ENCODE measurements at places on chromosomes 4 and X.

GRCh38 chr4:188008377-188008776 lies 12.8 kb downstream of the ZFP42 start:
- no peak for DNase-seq

DNA sequence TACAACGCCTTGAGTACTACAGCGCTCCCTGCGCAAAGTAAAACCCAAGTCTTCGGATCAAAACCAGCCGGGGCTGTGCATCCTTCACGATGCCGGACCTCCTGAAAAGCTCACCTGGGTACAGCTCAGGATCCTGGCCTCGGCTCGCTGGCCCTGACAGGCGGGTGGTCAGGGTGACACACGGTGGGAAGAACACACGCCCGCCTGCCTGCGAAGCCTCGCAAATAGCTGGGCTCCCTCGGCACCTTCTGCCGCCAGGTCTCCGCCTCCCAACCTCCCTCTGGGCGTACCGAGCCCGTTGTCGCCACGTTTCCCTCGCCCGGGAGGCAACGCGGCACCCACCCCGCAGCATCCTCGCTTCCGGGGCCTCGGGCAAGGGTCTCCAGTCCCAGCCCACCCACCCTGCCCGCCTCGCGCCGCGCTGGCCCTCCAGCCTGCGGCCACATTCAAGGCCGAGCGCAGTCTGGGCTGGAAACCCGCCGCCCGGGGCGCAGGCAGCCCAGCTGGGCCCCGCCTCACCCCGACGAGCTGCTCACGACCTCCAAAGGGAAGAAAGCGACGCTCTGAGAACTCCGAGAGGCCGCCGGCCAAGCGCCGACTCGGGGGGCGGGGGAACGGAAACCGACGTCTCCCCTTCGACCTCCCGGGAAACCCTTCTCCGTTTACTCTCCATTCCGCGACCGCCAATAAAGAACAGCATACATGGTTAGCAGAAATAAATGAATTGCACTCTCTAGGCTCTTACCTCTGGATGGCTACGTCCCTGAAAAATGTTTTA lies 511 bp downstream of the PPM1K start:
- DNase-seq, result peak; percentile 82

DNA sequence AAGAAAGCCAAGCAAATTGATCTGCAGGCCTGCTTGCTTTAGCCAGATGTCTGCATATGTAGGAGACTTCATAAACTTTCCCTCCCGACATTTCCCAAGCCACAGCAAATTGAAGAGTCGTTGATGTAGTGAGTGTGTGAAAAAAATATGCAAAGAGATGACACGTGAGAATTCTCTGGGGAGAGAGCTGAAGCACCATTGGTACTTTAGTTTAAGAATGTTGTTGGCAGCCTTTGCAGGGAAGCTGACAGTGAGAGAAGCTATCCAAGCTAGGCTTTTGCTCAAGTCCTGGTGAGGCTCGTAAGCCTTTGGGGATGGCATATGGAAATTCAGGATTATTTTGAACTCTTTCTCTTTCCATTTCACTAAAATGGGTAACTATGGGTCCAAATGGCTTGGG lies 87.5 kb downstream of the GLRA2 start:
- DNase-seq, result no peak

- no peak for DNase-seq
Observed at GRCh38 chr4:83307920-83308319, 23.3 kb upstream of the COQ2 start.

DNA sequence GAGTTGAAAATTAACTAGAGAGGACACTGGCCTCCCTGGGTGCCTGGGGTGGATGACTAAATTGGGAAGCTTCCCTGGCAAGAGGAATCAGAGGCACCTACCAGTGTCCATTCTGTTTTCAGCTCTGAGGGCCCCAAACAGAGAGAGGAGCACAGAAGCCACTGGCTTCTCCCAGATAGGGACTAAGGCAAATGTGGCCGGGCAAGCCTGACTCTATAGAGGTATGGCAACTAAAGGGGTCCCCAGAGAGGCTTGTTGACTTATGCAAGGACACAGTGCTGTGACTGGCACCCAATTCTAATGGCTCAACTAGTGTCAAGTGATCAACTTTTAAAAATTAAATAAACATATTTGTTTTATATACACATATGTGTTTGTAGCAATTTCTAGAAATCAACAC lies 17.2 kb downstream of the TRPC3 start:
- no peak for DNase-seq

GRCh38 chrX:121457096-121457495 lies 409.7 kb downstream of the GLUD2 start:
- DNase-seq, result no peak

DNA sequence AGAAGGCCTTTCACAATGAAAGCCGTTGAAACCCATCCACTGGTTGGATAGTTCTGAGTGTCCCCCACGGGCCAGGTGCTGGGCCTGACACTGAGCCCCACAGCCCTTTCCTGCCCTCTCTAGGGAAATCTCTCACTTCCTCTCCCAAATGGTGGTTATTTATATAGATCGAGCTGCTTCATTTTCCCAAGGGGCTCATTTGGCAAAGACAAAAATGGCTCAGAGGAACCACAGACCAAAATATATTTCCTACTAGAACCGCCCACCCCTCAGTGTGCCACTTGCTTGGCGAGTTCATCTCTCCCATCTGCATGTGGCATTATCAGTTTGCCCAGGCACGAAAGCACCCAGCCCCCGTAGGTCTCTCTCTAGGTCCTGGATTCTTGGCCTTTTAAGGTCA lies 53.3 kb upstream of the STIM2 start:
- no peak for DNase-seq

DNA sequence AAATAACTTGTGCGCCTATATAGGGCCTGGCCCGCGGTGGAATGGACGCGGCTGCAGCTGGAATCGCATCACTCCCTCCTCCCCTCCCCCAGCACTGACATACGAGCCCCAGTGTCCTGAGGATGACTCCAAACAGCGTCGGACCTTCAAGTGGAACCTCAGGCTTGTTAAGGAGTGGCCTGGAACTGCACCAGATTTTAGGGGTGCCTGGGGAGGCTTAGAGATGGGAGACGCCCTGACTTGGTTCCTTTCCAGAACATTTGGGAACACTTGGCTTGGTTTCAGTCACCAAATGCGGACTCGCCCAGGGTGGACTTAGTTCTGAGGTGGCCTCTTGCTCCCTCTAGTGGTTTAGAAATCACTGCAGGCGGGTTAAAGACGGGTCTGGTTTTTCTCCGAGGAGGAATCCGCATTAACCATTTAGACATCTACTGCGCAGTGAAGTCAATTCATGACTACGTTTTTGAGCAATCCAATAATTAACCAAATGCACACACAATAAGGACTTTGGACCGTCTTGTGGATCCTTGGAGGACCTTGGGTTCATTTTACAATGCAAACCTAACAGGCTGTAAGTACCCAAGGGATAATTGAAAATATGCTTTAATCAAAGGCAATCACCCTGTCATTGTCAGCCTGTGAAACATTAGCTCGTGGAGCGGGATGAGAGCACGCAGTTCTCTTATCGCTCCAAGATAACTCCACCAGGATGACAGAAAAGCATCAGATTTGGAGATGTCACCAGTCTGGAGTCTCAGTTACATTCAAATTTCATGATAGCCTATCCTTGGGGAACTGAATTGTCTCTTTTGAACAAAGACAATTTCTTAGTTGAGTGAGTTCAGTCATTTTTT lies 11.2 kb upstream of the PDGFRA start:
- peak; percentile 90 for DNase-seq

- no peak for DNase-seq
Observed at GRCh38 chr4:69069085-69069484, 27.2 kb upstream of the UGT2B7 start.

DNA sequence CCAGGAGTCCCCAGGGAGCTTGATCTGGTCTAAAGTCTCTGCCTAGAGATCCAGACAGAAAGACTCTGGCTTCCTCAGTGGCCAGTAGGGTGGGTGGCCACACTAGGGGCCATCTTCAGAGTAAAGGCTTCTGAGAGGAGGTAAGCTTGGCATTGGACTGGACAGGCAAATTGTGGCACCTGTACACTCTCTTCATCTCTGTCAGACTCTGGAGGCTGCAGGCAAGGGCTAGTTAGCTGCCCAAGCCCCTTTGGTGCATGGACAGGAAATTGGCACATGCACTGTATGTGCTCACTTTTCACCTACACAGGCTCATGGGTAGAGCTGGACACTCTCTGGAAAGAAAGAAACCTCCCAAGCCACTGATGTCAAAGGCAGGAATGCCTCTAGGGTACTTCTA lies 142.8 kb downstream of the PJA1 start:
- no peak for DNase-seq

DNA sequence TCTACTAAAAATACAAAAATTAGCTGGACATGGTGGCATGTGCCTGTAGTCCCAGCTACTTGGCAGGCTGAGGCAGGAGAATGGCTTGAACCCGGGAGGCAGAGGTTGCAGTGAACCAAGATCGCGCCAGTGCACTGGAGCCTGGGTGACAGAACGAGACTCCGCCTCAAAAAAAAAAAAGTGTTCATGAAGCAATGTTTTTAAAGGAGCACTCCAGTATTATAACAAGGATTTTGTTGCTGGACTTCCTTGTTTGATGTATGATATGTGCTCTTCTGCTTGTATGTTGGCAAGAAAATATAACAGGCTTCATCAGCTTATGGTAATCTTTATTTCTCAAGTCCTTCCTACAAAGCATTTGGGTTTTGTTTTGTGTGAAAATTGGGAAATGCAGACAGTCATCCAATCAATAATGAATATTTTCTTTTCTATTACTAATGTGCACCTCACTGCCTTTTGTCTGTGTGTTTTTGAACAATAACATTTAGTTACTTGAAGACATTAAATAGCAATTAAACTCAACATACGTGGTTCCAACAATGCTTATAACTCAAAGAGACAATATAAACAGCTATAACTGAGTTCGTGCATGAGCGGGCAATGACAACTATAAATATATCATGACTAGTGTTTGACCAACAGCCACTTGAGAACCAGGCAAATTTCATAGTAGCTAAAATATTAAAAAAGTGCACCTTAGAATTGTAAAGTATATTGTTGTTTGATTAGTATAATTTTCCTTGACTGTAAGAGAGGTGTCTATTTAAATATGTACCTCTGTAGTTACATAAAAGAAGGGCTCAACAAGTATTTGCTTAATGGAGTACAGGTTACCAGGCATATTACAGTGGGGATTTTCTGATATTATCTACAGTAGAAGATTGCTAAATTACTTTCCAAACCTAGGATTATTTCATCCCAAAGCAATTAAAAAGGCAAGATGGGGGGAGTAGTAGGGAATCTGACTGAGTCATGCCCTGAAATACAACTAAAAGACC lies 210.7 kb downstream of the PPP3CA start:
- DNase-seq, result no peak

DNA sequence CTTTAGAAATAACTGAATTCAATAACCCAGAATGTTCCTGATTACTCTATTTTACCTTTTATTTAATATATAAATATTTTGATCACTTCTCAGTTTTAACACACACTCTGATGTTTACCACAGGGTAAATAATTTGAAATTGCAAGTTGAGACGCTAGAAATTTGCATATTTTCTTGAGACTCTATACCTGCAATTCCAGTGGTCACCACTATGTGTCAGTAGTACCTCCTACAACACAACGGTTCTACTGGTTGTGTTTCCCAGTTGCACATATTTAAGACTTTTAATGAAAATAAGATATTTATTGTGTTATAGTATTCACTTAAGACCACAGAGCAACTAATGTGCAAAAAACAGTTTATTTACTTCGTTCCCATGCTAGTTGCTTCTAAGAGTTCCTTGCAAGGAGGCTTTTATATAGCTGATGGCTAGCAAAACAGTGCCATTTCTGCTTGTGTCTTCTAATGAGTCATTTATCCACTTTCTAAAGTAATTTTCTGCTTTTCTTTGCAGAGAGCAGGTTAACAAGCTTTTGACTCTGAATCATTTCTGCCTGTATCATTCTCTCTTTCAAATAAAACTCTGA lies 98.9 kb upstream of the PDLIM3 start:
- no peak for DNase-seq

- no peak for DNase-seq
Observed at GRCh38 chr4:99811850-99812249, 4.8 kb upstream of the DAPP1 start.

DNA sequence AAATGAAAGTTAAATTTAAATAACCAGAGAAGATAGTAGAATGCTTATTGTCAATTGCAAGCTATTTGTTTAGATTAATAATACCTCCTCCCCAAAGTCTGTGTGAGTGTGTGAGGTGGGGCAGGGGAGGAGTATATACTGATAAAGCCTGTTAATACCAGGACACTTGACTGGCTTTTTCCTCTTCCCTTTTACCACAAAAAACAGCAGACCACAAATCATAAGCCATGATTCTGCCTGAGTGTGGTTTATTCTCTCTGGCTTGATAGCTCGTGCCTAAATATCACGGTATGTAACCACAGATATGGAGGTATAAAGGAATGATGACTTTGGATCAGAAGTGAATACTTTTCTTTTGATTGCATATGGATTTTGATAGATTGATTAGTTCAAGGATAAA lies 21.9 kb upstream of the SCRG1 start:
- no peak for DNase-seq

GRCh38 chr4:113160548-113160947 lies 111.1 kb downstream of the ANK2 start:
- no peak for DNase-seq

GRCh38 chr4:101651778-101652177 lies 138.8 kb upstream of the BANK1 start:
- no peak for DNase-seq

- no peak for DNase-seq
Observed at GRCh38 chrX:44456685-44457084, 86.0 kb downstream of the FUNDC1 start.

DNA sequence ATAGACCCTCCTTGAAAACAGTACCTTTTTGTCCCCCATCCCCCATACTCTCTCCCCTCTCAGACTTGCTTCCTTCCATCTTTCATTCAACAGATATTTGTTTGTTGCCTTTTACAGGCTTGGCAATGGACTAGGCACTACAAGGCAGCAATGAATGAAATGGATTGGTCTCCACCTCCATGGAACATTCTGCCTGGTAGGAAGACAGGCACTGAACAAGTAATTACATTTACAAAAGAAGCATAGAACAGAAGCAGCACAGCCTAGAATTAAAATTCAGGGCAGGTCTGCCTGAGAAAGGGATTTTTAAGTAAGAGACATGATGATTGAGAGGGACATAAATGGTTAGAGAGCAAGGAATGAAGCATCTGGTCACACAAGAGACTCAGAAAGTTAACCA lies 346.1 kb downstream of the GRXCR1 start:
- DNase-seq, result no peak

- DNase-seq, result no peak
Observed at GRCh38 chr4:147288512-147288911, 192.4 kb upstream of the EDNRA start.

- no peak for DNase-seq
Observed at GRCh38 chr4:36884151-36884550, 360.4 kb upstream of the NWD2 start.

GRCh38 chrX:72663737-72664136 lies 50.4 kb downstream of the PHKA1 start:
- no peak for DNase-seq

DNA sequence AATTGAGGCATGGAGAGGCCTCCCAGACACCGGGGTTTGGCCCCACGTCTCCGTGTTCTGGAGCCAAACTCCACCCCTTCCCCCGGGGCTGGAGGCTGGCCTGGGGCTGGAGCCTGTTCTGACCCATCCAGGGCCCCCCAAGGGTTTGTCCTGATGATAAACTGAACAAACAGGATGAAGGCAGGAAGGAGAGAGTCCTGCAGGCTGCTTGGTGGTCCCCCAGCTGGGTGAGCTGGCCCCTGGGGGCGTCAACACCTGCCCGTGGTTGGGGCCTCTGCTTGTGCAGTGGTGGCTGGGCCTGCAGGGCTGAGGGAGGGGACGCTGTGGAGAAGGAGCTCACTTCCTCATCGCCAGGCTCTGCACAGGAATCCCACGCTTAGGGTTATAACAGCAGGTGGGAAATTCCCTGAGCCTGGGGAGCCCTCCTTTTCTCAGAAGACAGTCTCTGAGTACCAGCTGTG lies 2.3 kb downstream of the SH3TC1 start:
- DNase-seq, result no peak
